ENCODE measurements at places on chromosomes 12 and 14.

- no peak for DNase-seq
Observed at GRCh38 chr12:48997719-48998496, 1.3 kb downstream of the DDN start.

DNA sequence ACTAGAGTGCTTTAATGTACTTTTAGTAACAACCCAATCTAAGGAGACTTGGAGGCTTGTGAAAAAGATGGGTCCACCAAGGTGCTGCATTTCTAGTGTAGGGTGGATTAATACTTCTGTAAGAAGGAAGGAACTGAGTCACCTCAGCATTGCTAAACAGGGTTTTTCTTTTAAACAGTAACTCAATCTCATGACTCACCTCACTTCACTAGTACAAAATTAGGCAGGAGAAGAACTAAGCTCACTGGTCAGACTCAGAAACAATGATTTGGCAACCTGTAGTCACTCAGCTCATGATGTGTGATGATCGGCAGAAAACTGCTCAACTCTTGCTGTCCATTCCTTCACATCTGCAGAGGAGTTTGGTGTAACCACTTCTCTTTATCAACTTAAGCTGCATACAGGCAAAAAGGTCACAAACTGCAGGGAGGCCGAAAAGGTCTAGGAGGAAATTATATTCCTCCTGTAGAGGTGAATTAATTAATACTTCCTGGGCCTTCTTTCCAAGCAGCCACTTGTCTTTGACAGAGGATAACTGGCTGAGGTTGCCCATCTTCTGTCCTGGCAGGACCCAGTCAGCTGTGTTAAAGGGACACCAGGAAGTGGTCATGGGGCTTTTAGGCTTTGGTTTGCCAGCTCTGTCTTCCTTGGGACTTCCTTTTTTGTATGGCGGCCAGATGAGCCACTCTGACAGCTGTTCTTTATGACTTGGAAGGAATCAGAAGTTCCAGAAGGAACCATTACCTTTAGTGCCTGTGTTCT, 466.9 kb downstream of the FUT8 start:
- peak; percentile 63 for DNase-seq

GRCh38 chr12:29816874-29817725, 33.4 kb upstream of the TMTC1 start:
- no peak for DNase-seq

- peak; percentile 81 for DNase-seq
Observed at GRCh38 chr12:57127726-57128518, at the start of gene LRP1. Gene LRP1, plus strand, starts transcription at chr12:57128483. Its CDS starts 482 bp downstream, at chr12:57128965.

DNA sequence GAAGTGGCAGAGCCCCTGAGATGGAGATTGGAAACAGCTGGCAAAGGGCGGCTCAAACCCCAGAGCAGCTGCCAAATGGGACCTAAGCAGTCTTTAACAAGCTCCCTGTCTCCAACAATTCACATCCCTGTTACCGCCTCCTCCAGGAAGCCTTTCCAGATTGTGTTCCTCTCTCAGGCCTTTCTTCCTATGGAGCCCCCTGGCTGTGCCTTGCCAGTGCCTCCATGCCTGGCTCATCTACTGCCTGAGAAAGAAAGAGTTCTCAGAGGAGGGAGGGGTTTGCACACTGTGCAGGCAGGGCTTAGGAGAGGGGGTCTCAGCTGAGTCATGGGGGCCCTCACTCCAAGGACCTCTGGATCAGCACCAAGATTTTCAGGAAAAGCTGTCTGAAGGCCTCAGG, 8.8 kb upstream of the KRT74 start:
- no peak for DNase-seq

DNA sequence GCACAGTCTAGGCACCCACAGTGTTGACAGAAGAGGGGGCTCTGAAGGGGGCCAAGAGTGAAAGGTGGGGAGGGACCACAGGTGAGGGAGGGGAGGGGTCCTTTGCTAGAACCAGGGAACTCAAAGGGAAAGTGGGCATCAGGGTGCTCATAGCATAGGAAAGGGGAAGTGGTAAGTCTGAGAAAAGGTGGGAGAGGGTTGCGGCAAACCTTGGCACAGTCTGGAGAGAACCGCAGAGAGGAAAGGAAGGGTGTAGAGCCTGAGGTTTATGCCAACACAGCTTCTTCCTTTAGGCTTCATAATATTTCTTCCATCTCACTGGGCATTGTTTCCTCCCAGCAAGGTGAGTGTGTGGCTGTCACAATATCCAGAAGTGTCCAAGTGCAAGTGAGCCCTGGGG, 11.5 kb upstream of the PLEK2 start:
- DNase-seq, result no peak

DNA sequence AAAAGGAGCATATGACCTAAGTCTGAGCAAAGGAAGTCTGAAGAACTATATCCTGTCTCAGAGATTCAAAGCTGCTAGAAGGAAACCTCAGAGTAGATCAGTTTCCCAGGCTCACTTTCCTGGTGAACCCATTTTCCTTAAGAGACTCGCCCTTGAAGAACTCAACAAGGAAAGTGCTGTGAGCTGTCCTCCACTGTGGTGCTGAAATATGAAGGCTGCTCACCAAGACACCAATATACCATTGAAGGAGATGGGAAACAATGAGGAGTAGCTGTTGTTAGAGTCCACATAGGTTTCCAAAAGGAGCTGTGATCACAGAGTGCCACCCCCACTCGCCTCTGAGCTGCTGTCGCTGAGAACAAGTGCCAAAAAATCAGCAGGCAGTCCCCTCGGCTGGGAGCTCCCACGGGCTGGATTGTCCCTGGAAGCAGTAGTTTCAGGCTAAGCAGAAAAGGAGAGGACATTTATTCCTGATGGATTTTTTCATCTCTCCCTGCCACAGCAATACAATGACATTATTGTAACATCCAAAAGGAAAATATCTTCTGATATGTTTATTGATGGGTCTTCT, 282.1 kb downstream of the RPS29 start:
- DNase-seq, result no peak

DNA sequence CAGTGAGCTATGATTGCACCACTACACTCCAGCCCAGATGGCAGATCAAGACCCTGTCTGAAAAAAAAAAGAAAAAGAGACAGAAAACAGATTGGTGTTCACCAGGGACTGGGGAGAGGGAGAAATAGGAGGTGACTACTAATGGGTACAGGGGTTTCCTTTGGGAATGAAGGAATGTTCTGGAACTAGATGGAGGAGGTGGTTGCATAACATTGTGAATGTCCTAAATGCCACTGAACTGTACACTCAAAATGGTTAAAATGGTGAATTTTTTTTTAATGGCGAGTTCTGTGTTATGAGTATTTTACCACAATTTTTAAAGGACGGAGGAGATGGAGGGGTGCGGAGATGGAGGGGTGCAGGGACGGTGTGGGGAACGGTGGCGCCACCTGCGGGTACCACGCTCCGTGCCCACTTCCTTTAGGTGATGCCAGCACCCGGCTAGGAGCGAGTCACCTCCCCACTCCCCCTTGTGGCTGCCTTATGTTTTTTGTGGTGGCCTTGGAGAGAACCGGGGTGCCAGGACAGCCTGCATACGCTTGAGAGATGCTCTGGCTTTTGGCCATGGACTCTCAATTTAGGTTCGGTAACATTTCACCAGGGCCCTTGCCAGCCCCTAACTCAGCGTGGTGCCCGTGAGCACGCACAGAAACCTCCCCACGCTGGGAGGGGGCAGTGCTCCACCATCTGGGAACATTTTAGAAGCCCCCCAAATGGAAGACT, 16.1 kb downstream of the UBC start:
- DNase-seq, result peak; percentile 55

DNA sequence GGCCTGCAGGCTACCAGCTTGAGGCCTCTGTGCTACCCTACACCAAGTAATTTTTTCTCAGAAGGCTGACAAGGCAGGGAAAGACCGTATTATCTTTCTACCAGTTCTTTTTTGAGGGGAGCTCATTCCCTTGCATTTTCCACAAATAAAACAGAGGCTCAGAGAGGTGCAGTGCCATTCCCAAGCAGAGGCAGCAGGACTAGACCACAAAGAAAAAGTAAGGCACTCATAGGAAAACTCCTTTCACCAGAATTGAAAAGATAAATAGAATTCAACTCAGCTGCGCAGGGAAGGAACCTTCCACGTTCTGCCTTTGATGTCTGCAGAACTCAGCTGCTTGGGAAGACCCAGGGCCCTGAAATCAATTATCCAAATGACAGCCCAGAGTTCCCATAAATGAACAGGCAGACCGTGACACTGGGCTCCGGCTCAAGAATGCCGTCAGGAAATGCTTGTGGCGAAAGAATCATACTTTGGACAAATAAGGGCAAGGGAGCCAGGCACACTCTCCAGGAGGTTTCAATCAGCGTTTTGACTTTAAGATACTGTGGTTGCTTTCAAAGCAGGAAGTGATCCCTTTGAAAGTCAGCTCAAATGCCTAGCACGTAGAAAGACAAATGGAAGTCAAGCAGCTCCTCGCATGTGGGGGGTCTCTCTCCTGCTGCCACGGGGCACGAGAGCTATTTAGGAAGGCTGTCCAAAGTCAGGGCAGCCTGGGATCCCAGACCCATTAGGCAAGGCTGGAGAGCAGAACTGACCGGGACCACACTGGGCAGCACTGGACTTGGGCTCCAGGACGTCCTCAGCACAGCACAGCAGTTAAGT, 14.0 kb downstream of the KCTD10 start:
- DNase-seq, result peak; percentile 100

DNA sequence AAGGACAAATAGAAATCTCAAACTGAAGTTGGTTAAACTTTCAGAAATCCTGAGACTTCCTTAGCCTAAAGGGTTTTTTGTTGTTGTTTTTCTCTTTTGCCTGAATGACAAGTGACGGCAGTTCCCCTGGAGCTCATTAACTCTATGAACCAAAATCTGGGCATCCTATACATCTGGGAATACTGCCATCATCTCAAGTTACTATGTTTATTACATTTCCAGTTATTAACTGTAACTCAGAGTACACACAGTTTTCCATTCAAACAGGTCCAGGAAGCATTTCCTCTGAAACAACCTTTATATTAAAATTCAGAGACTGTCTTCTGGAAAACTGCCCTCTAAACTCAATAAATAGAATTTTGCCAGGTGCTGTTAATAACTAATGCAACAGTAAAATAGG, 55.6 kb upstream of the CDKL1 start:
- DNase-seq, result no peak
